H4 (cell line): ENCODE measurements at places on chromosomes 11 and 22.
A peak's percentile ranks its signal among the peaks of the same experiment; 100 is the strongest.

DNA sequence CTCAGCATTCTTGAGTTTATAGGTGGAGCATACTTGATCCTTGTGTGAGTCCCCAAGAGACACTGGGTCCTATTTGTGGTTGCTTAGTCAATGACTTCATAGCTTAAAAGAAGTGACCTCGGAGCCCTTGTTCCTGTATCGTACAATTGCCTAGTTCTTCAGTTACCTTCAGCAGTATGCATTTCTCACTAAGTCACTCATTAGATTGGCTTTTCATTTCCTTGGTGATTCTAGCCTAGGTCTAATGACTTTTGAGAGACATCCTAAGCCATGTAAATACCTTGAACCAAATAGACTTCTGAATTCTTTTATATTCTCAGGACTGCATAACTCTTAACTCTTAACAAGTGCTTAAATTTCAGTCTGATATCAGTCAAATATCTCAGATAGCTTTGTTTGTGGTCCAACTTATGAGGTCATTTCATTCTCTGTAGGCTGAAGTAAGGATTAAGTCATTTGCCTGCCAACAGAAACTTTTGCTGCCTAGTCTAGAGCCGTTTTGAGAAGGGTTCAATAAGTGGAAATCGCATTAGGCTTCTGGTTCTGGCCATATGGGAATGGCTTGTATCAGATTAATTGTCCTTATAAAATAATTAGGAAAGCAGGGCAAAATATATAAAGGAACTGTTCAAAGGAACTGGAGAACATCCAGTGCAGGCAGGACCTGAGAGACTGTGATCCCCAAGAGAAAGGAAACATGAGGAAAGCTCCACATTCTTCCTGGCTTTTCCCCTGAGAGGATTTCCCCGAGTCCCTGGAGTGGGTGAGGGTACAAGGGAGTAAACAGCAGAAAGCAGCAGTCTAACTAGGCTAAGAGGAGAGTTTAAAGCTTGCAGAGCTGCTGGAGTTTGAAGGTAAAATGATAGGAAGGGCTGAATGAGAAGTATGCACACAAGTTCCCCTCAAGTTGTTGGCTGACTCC, 39.9 kb downstream of the TRAF6 start:
- DNase-seq: peak; percentile 78

DNA sequence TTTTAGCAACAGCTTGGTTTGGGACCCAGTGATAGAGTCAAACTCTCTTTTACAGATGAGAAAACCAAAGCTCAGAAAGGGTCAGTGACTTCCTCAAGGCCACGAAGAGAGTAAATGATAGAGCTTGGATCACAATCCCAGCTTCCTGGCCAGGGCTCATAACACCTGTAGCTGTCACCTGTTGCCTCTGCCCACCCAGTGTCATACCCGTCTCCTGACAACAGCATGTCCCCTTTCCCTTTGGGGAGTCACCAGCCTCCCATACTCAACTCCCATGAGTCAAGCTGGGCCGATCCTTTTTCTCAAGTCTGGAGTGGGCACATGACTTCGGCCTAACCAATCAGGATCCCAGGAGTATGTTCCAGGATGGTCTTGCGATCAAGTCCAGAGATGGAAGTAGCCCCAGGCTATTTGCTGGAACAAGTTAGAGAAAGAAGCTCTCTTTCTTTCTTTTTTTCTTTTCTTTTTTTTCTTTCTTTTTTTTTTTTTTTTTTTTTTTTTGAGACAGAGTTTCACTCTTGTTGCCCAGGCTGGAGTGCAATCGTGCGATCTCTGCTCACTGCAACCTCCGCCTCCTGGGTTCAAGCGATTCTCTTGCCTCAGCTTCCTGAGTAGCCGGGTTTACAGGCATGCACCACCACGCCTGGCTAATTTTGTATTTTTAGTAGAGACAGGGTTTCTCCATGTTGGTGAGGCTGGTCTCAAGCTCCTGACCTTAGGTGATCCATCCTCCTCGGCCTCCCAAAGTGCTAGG, 27.8 kb upstream of the MYH9 start:
- DNase-seq: no peak

- peak; percentile 24 for DNase-seq
Observed at GRCh38 chr11:39374963-39375698, 2084.3 kb downstream of the LRRC4C start.

- DNase-seq: no peak
Observed at GRCh38 chr22:50016308-50016987, 3.9 kb upstream of the IL17REL start.

GRCh38 chr11:94732617-94733281, 35.4 kb upstream of the AMOTL1 start:
- peak; percentile 93 for DNase-seq

GRCh38 chr11:86888164-86889000, 66.8 kb downstream of the FZD4 start:
- DNase-seq: no peak

- no peak for DNase-seq
Observed at GRCh38 chr22:36486619-36487384, 5.4 kb upstream of the TXN2 start.

- DNase-seq: no peak
Observed at GRCh38 chr11:131683131-131683530, 312.7 kb downstream of the NTM start.

DNA sequence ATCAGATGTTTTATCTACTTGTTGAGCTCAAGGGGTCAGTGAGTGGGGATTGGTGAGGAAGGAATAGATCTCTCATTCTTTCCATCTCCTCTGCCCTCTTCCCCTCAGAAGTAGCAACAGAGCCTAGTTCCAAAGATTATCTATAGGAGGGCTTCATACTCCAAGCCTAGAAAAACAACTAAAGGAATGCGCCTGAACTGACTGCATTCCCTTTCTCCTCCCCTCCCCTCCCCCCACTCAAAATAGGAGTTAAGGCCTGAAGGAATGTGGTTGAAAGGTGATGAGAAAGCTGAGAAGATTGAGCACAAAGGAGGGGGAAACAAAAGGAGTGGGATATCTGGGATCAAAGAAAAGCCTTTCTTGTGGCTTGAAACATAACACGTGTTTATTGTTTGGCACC, 10.5 kb downstream of the EMSY start:
- no peak for DNase-seq

DNA sequence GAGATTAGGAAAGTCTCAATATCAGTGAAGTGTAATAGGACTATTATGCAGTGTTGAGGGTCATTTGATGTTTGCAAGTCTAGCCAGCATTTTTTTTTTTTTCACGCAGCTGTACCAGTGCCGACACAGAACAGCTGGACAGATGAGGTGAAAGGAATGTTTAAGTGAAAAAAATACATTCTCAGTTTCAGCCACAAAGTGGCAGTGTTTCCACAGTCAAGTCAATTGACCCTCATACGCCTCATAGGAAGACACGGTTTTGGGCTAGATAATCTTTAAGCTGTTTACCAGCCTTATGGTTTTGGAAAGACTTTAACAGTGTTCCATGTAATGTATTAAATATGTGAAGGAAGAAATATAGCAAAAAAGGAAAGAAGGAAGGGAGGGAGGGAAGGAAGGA, 349.9 kb upstream of the ANO3 start:
- peak; percentile 61 for DNase-seq

DNA sequence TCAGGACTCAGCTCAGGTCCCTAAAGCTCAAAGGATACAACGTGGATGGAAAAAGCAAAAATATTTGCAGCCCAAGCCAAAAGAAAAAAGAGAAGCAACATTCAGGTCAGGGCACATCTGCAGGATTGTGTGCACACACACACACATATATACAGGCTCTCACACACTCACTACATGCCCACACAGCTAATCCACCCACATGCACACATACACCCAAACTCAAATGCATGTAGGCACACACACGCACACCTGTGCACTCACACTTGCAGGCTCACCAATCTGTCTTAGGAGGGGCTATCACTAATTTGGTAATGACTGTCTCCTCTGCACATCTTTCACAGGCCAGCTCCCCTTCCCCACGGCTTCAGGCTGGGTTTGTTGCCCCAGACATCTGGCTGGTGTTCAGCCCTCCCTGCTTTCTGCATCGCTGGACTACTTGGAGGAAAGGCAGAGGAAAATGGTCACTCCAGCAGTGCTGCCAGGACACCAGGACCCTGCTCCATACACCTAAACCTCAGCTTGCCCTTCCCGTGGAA, 103.6 kb upstream of the DRD2 start:
- DNase-seq: no peak

DNA sequence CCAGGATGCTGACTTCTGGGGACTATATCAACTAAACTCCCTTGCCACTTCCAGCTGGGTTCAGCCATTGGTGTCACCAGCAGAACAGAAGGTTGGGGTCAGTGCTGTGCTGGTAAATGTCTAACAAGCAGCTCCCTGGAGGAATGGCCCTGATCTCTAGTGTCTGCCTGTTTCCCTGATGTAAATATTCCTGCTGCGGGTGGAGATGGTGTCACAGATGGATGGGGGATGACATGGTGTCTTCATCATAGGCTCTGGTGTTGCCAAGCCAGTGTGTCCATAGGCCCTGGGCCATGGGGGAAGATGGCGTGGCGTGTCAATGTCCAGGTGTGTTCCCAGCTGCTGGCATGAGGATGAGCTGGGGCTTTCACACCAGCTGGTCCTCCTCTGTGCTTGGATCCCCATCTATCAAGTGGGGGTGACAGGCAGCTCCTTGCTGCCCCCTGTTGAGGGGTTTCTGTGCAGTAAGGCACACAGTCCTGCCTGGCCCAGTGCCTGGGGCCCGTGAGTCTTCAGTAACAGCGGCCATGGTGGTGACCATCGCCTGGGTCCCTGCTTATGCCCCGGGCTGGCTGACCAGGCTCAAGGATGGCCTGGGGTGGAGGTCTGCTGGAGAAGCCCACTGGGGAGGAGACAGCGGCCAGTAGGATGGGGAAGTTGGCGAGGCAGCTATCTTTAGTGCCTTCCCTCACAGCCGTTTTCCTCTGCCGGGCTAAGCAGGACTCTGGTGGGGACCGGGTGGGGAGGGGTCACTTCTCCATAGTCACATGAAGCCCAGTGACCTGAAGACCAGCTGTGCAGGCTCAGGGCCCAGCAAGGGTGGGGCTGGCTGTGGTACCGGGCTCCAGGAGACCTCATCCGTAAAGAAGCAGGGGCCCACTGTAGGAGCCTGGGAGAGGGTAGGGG, 12.7 kb downstream of the RPL3 start:
- no peak for DNase-seq

- no peak for DNase-seq
Observed at GRCh38 chr11:119941636-119942411, 196.1 kb downstream of the TRIM29 start.

- no peak for DNase-seq
Observed at GRCh38 chr22:19748991-19749664, 11.4 kb upstream of the TBX1 start.

DNA sequence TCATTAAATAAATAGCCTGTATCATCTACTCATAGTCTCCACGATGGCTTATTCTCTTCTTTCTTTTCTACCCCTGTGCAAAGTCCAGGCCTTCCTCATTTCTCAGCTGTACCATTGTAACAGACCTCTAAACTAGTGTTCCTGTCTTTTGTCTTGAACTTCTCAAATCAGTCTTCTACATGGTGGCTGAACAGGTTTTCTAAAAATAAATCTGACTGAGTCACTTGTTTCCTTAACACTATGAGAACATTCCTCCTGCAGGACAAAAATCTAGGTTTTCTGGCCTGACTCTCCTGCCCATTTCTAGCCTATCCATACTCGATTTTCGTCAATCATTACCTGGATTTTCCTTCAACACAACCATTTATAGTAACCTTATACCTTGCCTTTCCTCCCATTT, 1080.8 kb upstream of the TENM4 start:
- no peak for DNase-seq

- no peak for DNase-seq
Observed at GRCh38 chr11:11807811-11808782, 33.7 kb upstream of the USP47 start.

GRCh38 chr11:31955838-31956237, 135.0 kb upstream of the RCN1 start:
- no peak for DNase-seq

DNA sequence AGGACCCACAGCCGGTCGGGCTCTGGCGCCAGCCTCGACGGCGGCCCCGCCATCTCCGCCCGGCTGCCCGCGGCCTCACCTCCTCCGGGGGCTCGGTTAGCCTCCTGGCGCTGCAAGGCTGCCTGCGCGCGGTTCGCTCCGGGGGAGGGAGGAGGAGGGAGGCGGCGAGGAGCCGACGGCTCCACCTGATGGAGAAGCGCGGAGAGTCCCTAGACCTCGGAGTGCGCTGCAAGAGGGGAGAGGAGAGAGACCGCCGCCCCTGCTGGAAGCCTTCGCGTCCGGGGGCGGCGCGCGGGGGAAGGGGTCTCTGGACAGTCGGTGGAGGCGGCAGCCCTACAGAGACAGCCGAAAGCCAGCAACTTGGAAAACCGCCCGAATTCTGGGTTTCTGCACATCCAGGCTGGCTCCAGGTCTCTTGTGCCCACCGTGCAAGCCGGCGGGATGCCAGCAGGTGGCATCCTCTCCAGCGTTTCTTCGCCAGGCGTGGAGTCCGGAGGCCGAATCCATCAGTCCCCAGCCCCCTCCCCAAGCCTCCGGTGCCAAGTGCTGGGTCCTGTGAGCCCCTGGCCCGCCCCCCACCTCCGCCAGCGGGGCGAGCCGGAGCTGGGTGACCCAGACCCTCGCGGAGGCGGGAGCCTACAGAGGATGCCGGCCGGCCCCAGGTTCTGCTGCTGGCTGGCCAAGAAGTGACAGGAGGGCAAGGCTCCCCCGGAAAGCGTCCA, 2.9 kb upstream of the KIRREL3 start:
- peak; percentile 56 for DNase-seq

DNA sequence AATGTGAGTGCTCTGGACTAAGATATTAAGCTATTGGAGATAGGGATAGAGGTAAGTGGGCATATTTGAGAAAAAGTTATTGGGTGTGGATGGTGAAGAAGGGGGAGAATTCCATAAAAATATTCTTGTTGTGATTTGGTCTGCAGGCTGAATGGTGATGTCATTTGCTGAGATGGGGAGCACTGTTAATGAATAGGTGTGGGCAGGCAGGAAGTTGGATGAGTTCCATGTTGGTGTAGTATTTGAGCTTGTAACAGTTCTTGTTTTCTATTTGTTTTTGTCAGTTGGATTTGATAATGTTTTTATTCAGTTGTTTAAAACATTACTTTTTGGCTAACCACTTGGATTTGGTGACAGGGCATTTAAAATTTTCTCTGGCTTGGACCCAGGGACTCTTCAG, 168.8 kb downstream of the C11orf87 start:
- DNase-seq: no peak

DNA sequence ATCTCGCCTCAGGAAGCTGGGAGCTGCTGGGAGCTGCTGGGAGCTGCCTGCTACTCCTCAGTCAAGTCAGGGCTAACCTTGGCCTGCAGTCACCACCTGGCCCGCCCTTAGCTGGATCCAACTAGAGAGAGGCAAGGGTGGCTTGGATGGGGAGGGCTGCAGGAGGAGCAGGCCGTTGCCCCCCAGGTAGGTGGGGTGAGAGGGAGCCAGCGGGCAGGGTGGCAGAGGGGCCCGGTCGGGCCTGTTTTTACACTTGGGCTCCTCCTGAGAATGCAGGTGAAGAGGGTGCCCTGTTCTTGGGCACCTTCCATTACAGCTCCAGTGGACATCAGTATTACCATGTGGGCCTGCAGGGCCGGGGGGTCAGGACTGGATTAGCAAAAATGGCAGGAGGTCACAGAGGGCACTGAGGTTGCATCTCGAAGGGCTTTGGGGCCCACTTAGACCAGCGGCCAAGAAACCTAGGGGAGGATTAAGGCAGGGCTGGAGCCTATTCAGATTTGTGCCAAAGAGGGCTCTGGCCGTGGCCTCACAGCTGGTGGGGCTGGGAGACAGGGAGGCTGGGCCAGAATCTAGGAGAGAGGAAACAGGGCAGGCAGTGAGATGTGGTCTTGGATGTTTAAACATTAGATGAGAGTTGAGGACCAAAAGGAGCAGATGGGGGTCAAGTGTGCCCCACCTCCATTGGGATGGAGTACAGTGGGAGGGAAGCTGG, 60.8 kb upstream of the TTLL12 start:
- DNase-seq: no peak

GRCh38 chr11:76659672-76660532, 10.6 kb downstream of the LRRC32 start:
- no peak for DNase-seq

GRCh38 chr11:121452609-121453150, at the start of gene SORL1-AS1:
Gene SORL1-AS1, minus strand, starts transcription at chr11:121452967.
- no peak for DNase-seq
